Natural killer cell treated with Interleukin-12 subunit alpha and Interleukin-12 subunit beta and Interleukin-15 and Interleukin-18, amount 100 ng/mL, for 72 hours (primary cell): ENCODE measurements at places on chromosomes 16 and 17. TPM values are rescaled to one million over a fixed set of nuclear protein-coding genes. Genes with fewer than 3 reads are reported as not detected.

Gene LGALS3BP
- 6.7 TPM for total RNA-seq

Gene CES1
- 1.3 TPM for total RNA-seq

Gene DUS2
- total RNA-seq = 23.3 TPM

Gene TNFRSF17
- not detected for total RNA-seq

Gene BOLA2
- 14.6 TPM for total RNA-seq

Gene SLFN14
- not detected for total RNA-seq

Gene MYL11
- total RNA-seq = not detected

Gene SPDYE4
- not detected for total RNA-seq

Gene DOC2B
- total RNA-seq = 3.7 TPM

Gene ABI3
- total RNA-seq = 54.1 TPM

Gene OTOA
- total RNA-seq = 0.33 TPM

Gene ENGASE
- total RNA-seq = 37.2 TPM

Gene SLC2A4
- total RNA-seq = not detected
